Articular chondrocyte of knee joint (primary cell): ENCODE measurements at places on chromosomes 7 and 10. TPM values are rescaled to one million over a fixed set of nuclear protein-coding genes. Genes with fewer than 3 reads are reported as not detected.

The CPXM2 gene
- 52.1 and 71.0 TPM in 2 replicates for total RNA-seq

The SVIL gene
- 13.7 and 61.4 TPM in 2 replicates for total RNA-seq

The TIMM23 gene
- 80.9 TPM in 2 replicates for total RNA-seq

The PNLIPRP2 gene
- total RNA-seq: not detected in 2 replicates

The ARF5 gene
- total RNA-seq: 147 and 155 TPM in 2 replicates

The TEX47 gene
- not detected in 2 replicates for total RNA-seq

The AZGP1 gene
- not detected in 2 replicates for total RNA-seq

The CLCN1 gene
- total RNA-seq: not detected in 2 replicates
